ENCODE measurements at places on chromosomes 16 and 17.

DNA sequence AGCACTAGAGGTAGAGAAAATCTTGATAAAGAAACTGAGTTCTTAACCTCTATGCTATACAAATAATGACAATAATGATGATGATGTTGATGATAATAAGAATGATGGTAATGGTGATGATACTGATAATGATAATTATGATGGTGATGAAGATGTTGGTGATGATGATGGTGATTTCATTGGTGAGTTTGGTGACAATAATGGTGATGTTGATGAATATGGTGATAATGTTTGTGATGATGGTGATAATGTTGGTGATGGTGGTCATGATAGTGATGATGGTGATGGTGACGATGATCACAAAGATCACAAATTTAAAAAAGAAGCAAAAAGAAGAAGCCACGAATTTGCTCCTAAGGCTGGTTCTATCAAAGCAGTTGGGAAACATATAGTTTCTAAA, 519.0 kb upstream of the C16orf82 start:
- DNase-seq = no peak

GRCh38 chr16:83615141-83615952, 192.4 kb upstream of the HSBP1 start:
- DNase-seq = peak; percentile 39

- no peak for DNase-seq
Measured at GRCh38 chr16:69839240-69839688, 77.1 kb downstream of the WWP2 start.

DNA sequence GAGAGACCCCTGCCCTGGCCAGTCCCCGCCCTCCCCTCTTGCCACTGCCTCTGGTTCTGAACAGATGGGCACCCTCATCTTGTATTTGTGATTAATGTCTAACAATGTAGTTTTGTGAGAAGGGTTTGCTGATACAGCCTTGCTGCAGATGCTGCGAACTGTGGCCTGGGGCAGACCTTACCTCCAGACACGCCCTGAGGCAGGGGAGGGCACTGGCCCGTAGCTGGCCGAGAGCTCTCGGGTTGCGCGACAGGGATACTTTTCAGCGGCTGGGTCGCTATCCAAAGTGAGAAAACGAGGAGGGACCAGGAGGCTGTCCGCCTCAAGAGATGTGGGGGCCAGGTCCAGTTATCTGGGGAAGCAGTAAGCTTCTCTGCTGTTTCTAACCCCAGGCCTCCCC, 21.9 kb downstream of the STH start:
- no peak for DNase-seq

- peak; percentile 19 for DNase-seq
Measured at GRCh38 chr16:88084881-88085280, 133.6 kb downstream of the BANP start.

GRCh38 chr16:24046442-24046841, 209.7 kb upstream of the CACNG3 start:
- no peak for DNase-seq

GRCh38 chr16:23557779-23558702, 514 bp downstream of the UBFD1 start:
- DNase-seq = peak; percentile 25

- no peak for DNase-seq
Measured at GRCh38 chr17:22253007-22253406, 560.7 kb downstream of the KCNJ18 start.

GRCh38 chr16:78303946-78304345, 204.5 kb downstream of the WWOX start:
- no peak for DNase-seq

DNA sequence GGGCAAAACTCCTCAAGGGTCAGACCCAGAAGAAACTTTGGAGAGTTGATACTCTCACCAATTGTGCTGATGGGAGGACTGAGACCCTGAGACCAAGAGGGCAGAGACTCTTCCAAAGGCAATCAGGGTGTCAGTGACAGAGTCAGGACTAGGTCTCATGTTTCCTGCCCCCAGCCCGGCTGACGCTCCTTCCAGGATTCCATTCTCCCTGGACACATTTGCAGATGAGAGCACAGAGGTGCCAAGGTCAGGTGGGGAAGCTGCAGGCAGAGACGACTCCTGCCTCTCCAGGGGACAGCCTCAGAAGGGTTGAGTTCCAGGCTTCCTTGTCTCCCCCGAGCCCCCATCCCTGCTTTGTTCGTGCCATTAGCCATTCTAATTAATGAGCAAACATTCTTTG, 174.1 kb downstream of the WSCD1 start:
- DNase-seq = no peak

- DNase-seq = no peak
Measured at GRCh38 chr16:57771141-57771785, 31.0 kb downstream of the KIFC3 start.

- peak; percentile 95 for DNase-seq
Measured at GRCh38 chr16:68287276-68288251, 23.2 kb downstream of the SLC7A6OS start.

DNA sequence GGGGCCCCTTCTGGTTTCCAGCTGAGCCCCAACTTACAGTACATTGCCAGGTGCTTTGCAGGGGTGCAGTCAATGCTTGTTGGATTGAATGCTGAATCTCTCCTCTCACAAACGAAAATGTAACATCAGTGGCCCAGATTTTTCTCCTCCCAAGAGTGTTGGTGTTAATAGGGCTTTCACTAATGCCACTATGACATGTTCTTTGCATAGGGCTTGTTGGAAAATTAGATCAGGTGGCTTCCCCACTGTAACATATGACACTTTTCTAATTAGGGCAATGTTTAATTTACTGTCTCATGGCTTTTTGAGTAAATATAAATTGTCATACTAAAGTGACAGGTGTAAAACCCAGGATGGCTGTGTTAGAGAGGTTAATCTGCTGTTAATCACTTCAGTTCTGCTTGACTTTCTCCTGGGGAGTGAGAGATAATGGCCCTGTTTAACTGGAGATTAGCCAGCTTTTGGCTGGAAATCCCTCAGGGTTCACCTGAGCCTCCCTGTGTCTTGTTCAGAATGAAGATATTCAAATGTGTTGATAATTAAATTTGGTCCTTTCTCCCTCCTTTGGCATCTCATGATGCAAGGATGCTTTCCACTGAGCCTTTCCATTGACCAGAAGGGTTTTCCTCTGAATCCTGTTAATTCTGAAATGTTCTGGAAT, 502.3 kb downstream of the RBFOX1 start:
- no peak for DNase-seq

- no peak for DNase-seq
Measured at GRCh38 chr17:80485846-80486245, 9.4 kb upstream of the NPTX1 start.

DNA sequence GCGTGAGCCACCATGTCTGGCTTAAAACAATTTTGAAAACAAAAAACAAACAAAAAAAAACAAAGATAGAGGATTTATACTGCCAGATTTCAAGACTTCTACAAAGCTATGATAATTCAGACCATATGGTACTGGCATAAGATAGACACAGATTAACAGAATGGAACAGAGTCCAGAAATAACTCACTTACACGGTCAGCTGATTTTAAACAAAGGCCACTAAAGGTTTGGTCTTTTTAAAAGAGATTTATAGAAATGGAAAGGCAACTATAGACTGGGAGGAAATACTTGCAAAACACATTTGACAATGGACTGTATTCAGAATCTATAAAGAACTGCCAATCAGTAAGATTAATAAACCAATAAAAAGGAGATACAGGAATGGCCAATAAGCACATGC, 48.6 kb upstream of the MNT start:
- no peak for DNase-seq

DNA sequence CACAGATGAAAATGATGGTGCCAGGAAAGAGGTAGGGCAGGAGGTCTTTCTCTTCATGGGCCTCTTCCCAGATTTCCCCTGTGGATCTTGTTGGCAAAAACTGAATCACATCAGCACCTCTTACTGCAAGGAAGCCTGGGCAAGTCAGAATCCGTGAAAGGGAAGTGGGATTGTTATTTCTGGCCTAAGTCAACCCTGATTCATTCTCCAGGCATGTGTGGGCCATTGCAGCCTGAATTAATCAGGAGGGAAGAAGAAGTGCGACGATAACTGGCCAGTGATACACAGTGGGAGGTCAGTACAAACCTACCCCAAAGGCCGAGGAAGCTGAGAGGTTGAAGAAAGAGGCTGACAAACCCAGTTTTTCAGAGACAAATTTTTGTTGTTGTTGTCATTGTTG, 17.9 kb upstream of the NSMCE1 start:
- DNase-seq = peak; percentile 96

GRCh38 chr17:49079840-49080663, 52.5 kb upstream of the B4GALNT2 start:
- DNase-seq = no peak

GRCh38 chr16:1579214-1579613, 32.7 kb downstream of the IFT140 start:
- DNase-seq = no peak

- DNase-seq = no peak
Measured at GRCh38 chr17:30571921-30572320, 94.7 kb downstream of the GOSR1 start.

GRCh38 chr17:29292992-29293889, 707 bp downstream of the NUFIP2 start:
- DNase-seq = peak; percentile 69

DNA sequence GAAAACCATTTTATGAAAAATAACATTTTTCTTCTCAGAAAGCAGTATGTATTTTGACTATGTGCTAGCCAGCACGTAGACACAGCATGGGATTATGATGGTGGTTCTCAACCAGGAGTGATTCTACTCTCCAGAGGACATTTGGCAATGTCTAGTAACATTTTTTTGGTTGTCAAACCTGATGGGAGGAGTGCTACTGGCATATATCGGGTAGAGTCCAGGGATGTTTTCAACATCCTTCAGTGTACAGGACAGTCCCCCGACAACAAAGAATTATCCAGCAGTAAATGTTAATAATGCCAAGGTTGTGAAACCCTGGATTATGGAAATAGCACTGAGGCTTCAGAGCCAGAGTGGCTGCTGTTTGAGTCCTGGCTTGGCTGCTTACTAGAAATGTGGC, 27.7 kb downstream of the AP2B1 start:
- no peak for DNase-seq

DNA sequence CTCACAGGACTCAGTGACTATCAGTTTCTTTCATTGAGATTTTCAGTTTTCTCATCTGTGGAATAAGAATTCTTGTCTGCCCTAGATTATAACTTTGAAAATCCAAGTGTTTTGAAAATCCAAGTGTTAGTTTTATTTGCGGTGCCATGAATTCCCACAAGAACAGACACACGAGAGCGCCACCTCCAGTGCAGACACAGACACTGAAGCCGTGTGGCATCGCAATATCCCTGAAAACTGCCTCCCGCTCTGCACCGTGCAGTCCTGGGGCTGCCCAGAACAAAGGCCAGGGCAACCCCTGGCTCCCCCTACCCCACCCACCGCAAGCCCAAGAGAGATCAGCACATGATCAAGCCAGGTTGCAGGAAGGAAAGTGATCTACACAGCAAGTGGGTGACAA, 229.5 kb upstream of the ASIC2 start:
- DNase-seq = no peak

- DNase-seq = no peak
Measured at GRCh38 chr17:75908201-75908600, 3.5 kb upstream of the MRPL38 start.

GRCh38 chr17:63646488-63646806, 24.2 kb downstream of the MAP3K3 start:
- no peak for DNase-seq

DNA sequence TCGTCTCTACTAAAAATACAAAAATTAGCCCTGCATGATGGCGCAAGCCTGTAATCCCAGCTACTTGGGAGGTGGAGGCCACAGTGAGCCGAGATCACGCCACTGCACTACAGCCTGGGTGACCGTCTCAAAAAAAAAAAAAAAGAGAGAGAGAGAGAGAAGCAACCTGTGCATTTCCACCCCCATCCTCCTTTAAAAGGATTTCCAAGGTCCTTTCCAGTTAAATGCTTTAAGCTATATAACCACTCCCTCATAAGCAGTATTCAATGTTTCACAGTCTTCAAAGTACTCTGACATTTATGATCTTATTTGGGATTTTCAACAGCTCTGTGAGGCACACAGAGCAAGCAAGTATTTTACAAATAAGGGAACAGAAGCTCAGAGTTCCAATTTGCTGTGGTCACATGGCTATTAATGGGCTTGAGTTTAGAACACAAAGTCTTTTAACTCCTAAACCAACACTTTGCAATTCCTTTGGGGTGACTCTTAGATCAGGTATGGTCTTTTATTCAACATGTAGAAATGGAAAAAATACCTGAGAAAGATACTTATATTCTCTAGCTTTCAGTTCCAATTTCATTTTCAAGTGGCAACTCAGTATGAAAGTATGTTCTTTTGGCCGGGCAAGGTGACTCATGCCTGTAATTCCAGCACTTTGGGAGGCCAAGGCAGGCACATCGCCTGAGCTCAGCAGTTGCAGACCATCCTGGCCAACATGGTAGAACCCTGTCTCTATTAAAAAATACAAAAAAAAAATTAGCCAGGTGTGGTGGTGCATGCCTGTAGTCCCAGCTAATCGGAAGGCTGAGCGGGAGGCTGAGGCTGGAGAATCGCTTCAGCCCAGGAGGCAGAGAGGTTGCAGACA, 31.3 kb downstream of the SPOP start:
- peak; percentile 87 for DNase-seq

DNA sequence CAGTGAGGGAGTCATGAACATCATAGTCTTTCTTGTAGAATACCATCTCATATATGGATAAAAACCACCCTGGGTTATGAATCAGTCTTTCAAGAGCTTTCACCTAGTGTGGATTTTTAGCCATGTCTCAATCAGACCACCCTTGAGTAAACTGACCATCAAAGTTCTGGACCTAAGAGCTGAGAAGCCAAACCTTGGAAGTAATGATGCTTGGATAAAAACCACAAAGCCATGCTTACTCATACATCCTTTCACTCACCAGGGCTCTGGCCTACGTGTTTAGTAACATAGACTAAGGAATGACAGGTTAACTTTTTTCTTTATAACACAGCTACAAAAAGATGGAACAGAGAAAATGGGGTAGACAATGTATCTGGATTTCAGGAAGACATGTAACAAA, 167.2 kb downstream of the STX8 start:
- peak; percentile 22 for DNase-seq

DNA sequence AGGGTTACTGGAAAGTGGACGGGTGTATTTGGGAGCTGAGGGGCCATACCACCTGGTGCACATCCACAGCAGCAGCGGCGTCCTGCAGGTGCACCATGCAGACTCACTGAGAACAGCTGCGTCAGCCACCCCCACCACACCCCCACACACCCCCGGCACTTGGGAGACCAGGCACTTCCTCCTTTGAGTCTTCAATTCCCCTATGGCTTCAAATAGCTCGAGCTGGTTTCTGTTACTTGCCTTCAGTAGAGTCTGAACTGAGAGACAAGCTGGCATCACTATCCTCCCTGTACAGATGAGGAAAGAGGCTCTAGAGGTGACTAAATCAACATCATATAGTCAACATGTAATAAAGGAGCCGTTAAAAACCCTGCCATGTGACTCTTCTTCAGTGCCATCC, 15.4 kb downstream of the CUEDC1 start:
- no peak for DNase-seq
